ENCODE measurements at places on chromosomes 12 and 14.

DNA sequence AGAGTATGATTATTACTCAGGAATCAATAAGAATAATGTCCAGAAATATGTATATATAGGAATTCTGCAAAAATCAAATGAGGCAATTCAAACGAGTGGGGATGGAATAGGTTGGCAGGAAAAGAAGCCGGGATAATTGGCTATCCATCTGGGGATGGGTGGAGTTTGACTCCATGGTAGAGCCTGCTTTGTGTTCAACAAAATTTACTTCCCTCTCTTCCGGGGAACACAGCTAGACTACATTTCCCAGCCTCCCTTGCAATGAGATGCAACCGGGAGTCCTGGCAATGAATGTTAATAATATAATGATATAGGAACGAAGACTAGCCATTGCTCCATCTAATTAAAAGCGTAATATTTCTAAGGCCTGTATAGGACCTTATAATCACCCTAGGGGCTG is 146.6 kb downstream of the EFCAB11 start:
- DNase-seq = no peak

GRCh38 chr12:130826151-130826801 is 12.8 kb downstream of the STX2 start:
- DNase-seq = peak; percentile 54

GRCh38 chr14:58861586-58861985 is 223.8 kb downstream of the DACT1 start:
- no peak for DNase-seq

DNA sequence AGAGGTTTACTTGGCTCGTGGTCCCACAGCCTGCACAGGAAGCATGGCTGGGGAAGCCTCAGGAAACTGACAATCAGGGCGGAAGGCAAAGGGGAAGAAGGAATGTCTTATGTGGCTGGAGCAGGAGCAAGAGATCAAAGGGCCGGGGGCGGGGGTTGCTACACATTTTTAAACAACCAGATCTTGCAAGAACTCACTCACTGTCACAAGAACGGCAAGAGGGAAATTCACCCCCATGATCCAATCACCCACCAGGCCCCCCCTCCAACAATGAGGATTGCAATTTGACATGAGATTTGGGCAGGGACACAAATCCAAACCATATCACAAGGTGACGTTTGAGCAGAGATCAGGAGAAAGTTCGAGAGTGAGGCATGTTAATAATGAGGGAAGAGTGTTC is 163.7 kb upstream of the RPH3A start:
- DNase-seq = no peak

- no peak for DNase-seq
Observed at GRCh38 chr12:106634206-106634605, 51.4 kb downstream of the RFX4 start.

DNA sequence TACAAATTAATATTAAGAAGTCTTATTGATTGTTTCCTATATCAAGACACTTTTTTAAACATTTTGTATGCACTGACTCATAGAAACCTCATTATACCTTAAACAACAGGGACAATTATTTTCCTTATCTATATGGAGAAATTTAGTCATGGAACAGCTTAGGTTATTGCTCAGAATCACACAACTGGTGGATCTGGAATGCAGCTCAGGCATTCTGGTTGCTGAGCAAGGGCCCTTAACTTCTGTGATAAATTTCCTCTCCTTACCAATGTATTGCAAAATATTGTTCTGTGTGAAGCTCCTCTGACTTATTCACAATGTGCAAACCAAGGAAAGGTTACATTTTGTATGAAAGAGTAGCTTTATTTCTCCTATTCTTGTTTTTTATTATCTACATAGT is 817.8 kb downstream of the LRFN5 start:
- no peak for DNase-seq

- DNase-seq = no peak
Observed at GRCh38 chr14:76656592-76656991, 104.7 kb upstream of the VASH1 start.

DNA sequence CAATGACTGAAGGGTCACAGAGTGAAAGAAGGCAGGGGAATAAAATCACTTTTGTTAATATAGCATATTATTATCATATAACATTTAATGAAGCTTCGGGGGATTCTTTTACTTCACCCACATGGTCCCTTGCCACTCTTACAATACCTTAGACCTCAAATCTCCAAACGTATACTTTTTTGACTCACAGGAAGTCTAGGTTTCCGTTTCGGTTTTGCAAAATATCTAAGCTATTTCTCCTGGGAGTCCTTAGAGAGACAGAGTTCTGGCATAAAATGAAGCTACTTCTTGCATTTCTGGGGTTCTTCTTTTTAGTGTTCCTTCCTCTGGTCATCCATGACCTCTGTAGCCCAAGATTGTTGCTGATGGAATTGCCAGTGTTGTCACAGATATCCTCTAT is 590.5 kb upstream of the ATP2B1 start:
- DNase-seq = no peak

DNA sequence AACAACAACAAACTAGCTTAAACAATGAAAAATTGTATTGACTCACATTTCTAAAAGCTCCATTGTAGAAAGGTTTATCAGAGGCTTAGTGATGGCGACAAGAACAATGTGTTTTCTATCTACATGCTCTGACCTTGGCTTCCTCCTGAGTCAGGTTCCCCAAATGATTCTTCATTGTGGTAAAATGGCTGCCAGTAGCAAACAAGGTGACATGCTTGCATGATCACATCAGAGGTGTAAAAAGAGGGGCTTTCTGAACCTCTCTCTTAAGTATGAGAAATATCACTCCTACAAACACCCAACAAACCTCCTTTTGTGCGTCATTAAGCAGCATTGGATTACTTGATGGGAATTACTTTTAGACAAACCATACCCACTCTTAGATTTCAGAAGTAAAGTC is 252.4 kb upstream of the SYT1 start:
- DNase-seq = no peak

DNA sequence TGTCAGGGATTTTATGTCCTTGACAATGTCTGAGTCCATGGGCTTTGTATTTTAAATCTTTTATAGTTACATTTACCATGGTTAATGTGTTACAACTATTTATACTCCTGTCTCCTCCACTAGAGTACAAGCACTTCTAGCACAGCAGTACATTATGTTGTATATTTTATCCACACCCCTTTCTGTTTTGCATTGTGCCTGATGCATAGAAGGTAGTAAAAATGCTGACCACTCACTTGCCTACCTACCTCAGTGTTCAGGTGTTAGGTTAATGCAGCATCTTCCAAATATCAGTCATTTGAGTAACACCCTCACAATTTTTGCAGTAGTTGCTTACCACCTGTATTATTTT is 31.1 kb upstream of the SLC38A2 start:
- DNase-seq = no peak

GRCh38 chr14:90281756-90282155 is 25.4 kb downstream of the PSMC1 start:
- DNase-seq = no peak

GRCh38 chr14:50967790-50968189 is 23.5 kb upstream of the PYGL start:
- no peak for DNase-seq

DNA sequence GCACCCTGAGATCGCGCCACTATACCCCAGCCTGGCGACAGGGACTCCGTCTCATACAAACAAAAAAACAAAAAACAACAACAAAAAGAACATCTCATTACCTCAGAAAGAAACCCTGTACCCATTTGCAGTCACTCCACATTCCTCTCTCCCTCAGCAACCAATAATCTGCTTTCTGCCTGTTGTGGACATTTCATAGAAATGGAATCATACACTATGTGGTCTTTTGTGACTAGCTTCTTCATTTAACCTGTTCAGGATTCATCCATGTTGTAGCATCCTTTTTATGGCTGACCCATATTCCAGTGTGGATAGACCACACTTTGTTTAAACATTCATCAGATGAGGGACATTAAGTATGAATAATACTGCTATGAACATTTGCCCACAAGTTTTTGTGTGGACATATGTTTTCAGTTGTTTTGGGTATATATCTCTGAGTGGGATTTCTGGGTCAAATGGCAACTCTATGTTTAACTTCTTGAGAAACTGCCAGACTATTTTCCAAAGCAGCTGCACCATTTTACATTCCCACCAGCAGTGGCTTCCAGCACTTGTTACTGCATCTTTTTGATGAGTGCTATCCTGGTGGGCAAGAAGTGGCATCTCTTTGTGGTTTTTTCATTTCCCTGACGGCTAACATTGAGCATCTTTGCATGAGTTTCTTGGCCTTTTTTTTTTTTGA is 5.9 kb upstream of the RCOR1 start:
- no peak for DNase-seq

DNA sequence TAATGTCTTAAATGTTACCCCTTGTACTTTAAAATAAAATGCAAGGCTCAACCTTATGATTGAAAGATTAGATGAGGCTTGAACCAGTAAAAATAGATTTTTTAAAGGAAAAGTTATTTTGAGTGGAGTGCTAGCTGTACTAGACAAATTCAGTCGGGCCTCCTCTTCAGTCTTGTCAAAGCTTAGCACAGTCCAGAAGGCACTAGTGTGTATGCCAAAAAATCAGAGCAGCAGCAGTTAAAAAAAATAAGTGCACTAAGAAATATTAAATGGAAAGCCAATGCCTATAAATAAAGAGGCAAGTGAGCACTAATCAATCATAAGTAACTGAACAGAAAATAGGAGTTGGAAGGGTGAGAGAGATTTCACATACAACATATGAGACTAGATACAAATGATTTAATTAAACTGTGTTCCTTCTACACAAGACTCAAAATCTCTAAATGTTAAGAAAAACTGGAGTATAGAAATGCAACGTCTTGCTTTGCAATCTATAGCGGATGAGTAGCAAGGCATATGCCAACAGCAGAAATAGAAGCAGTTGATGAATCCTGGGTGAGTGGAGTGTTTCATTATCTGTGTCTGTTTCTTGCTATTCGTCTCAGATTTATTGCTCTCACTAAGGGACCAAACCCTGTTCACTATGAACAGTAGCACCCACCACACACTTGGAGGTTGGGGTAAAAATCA is 172.1 kb downstream of the ETNK1 start:
- DNase-seq = no peak

- no peak for DNase-seq
Observed at GRCh38 chr12:24499151-24500146, 449.5 kb downstream of the BCAT1 start.

- DNase-seq = no peak
Observed at GRCh38 chr12:79961411-79961810, 26.5 kb upstream of the PPP1R12A start.

DNA sequence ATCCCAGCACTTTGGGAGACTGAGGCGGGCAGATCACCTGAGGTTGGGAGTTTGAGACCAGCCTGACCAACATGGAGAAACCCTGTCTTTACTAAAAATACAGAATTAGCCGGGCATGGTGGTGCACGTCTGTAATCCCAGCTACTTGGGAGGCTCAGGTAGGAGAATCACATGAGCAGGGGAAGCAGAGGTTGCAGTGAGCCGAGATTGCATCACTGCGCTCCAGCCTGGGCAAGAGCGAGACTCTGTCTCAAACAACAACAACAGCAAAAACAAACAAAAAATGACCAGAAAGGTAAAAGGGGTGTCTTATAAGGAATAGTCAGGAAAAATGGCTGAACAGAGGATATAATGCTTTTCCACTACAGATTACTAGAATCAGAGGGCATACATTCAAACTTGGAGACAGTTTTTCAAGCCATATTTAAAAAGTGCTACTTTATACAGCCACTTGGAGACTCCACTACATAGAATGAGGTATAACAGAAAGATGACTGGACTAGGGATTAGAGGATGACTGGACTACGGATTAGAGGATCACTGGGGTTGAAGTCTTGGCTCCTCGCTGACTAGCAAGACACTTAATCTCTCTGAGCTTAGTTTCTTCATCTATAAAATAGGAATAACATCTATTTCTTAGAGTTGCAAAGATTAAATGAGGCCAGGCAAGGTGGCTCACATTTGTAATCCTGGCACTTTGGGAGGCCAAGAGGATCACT is 4.9 kb upstream of the CS start:
- no peak for DNase-seq

DNA sequence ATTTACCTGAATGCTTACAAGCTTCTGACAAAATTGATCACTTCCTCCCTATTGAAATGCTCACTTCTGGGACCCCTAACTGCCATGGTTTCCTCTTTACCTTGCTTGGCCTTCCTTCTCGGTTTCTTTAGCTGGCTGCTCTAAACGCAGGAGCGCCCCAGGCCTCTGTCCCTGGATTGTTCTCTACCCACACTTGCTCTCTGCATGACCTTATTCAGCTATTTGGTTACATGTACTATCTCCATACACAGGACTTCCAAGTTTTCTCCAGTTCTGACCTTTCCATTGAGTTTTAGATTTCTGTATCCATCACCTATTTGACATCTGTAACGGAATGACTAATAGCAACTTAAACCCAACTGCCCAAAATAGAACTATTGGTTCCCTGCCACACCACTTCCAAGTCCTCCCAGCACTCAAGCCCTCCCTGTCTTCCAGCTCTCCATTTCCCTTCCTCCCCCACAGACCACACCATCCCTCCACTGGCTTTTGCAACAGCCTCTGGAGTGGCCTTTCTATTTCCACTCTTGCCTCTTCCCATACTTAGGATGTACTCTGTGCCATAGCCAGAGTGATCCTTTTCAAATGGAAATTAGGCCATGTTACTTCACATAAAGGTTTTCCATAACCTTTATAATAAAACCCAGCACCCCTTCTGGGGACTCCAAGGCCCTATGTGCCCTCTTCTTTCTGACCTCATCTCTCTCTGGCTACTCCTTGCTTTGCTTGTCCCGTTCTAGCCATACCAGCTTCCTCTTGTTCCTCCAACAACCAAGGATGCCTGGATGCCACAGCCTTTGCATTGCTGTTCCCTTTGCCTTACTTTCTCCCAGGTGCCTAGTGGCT is 202.2 kb downstream of the AEBP2 start:
- no peak for DNase-seq

DNA sequence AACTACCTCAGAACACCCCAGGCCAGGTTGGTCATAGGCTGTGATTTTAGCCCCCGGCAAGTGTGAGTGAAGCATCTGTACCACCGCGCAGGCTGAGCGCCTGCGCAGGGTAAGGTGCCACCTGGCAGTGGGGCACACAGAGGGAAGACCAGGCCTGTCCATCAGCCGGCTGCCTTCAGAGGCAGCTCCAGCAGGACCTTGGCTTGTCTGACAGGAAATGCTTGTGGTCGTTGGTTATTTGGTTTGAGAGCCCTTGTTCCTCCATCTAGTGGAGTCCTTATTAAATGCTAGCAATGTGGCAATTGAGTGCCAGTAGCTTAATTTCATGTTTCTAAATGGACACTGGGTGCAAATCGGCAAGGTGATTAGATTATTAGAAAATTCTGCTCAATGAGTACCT is 27.5 kb downstream of the SLC25A29 start:
- DNase-seq = no peak

- DNase-seq = no peak
Observed at GRCh38 chr14:35643513-35643912, 109.5 kb downstream of the INSM2 start.

- DNase-seq = no peak
Observed at GRCh38 chr12:26106347-26106746, 18.5 kb downstream of the BHLHE41 start.

- DNase-seq = no peak
Observed at GRCh38 chr14:94521375-94522114, 12.3 kb upstream of the SERPINA12 start.

DNA sequence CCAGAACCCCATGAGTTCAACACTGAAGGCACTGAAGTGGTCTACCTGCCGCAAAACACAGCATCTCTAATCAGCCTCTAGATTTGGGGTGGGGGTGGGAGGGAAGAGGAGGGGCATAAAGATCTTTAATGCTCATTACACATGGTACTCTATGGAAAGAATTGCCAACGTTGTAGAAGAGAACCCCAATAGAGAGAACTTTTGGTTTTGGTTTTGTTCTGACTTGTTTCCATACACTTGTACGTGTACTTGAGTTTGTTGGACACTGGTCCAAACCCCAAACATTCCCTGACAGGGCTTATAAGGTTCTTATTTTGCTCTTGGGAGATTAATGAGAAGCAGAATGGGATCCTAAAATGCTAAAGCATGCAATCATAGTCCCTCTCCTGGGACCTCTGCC is 31.0 kb downstream of the GNPTAB start:
- DNase-seq = no peak

Data from activated effector memory CD4-positive, alpha-beta T cell treated with Interleukin-2 at 50 U/mL for 16 hours (primary cell).